CD4-positive, alpha-beta T cell treated with Interleukin-2 at 100 ng/mL for 4 hours (primary cell): ENCODE measurements at places on chromosomes 6 and 20.
A peak's percentile ranks its signal among the peaks of the same experiment; 100 is the strongest.

GRCh38 chr6:32079566-32080290, 29.4 kb downstream of the TNXB start:
- DNase-seq = no peak

DNA sequence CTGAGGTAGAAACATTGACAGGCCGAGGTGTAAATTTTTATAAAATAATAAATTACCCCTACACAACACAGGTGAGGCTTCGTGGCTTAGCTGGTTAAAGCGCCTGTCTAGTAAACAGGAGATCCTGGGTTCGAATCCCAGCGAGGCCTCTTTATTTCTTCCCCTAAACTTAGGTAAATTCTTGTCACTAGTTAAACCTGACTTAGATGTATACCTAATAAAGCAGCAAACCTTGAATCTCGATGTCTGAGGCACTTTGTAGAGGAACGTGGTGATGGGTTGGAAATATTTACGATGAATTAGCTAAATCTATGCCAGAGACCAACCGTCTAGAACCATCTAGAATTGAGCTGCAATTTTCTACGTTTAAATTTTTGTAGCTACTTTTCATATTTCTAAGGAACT, 185.6 kb downstream of the OR2B2 start:
- DNase-seq = no peak

- no peak for DNase-seq
These were observed 31.6 kb downstream of the AHI1 start for GRCh38 chr6:135465903-135466302.

DNA sequence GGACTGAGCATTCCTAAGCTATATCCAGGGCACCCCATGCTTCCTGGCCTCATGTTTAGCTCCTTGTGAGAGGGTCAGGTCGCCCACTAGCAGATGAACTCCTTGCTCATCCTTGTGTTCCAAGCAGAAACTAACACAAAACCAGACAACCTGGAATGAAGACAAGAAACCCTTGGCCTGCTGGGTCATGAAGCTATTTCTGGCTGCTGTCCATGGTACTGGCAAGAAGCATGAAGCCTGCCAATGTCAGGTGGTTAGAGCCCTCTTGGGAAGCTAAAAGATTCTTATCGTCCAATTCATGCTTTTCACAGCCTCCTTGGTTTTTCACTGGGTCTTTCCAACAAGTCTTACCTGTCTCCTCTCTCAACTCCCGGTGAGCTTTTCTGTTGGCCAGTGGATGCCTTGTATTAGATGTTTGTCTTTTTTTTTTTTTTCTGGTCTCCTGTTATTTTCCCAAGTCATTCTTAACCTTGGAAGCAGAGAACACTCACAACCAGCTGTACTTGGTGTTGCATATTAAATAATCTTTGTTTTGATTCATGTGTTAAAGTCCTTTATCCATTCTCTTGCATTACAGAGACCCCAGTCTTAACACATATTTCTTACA, 180.3 kb downstream of the ANKRD60 start:
- no peak for DNase-seq

- DNase-seq = peak; percentile 48
These were observed 40.9 kb downstream of the ZFP64 start for GRCh38 chr20:52150440-52151258.

- no peak for DNase-seq
These were observed 2.6 kb downstream of the EPHA7 start for GRCh38 chr6:93416571-93417420.
